ENCODE measurements at places on chromosomes 5 and 9.

- DNase-seq: no peak
Measured at GRCh38 chr9:34413231-34413852, 36.6 kb upstream of the MYORG start.

GRCh38 chr9:126497660-126498275 is 116.0 kb upstream of the LMX1B start:
- DNase-seq: no peak

DNA sequence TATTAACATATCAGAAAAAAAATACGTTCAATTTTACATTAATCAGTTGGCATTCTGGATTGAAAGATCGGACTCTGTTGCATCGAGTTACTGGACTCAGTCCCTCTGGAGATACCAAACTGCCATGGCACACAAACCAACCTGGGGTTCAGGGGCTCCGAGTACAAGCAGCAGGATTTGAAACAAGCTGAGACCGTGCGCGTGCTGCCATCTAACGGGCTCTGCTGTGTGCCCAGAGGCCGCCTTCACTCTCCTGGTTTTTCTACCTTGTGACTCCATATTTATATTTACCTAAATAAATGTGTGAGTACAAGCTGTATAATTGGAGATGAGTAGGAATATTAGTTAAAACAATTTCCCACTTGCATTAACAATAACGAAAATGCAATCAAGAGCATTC is 48.2 kb downstream of the ANXA1 start:
- DNase-seq: no peak

GRCh38 chr9:124454791-124455443 is 4.7 kb downstream of the ADGRD2 start:
- DNase-seq: no peak

GRCh38 chr5:82054004-82054710 is 82.3 kb downstream of the ATG10 start:
- no peak for DNase-seq

DNA sequence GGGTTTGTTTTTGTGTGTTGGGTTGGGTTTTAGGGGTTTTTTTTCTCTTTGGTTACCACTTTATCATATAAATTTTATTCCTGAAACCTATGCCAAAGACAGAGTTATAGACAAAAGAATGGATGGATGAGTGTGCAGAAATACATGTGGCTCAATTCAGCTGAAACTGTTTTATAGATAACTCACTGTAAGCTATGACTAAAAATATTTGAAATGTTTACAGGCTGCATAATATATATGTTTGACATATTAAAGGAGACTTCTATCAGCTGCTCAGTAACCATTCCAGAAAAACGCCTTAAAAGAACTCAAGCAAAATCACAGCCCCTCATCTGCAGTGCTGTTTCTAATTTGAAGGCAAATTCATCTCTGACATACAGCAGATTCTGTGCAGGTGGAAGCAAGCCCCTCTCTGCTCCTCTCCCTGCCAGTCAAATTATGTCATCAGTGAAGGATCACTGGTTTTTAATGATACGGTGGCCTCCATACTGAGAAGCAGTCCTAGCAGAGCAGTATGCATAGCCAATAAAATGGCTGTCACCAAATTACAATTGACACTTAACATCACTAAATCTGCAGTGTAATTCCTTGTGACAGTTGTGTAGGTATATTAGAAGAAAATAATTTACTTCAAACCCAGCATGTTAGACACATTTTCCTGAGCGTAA is 301.6 kb downstream of the NR2F1-AS1 start:
- no peak for DNase-seq

DNA sequence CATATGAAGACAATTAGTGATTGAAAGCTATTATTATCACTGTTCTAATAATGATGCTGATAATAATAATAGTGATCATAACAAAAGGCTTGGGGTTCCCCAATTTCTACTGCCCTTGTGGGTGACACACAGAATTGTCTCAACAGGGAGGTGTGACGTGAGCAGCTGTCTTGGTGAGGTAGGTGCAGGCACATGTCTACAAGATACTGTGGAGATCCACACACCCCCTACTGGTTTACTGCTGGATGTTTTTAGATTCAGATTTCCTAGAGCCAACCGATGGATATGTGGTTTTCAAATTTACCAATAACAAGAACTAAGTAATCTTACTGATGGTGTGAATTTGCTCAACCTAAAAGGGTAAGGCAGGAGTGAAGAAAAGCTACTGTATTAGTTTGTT is 139.0 kb downstream of the TARS1 start:
- DNase-seq: no peak

DNA sequence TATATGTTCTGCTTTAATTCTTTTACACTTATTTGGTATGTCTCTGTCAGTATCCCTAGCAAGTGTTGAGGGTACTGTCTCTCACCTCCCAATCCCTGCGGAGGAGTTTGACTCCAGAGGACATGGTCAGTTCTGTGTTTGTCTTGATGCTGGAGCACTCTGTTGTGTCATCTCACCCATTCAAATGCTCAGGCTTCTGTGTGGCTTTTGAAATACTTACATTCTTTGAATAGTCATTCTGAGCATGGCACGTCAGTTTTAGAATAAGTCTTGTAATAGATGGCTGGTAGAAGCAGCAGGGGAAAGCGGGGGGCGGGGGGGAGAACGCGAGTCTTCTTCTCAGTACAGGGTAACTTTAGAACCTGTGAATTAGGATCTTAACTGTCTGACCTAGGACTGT is 12.3 kb downstream of the MAST4 start:
- DNase-seq: no peak

DNA sequence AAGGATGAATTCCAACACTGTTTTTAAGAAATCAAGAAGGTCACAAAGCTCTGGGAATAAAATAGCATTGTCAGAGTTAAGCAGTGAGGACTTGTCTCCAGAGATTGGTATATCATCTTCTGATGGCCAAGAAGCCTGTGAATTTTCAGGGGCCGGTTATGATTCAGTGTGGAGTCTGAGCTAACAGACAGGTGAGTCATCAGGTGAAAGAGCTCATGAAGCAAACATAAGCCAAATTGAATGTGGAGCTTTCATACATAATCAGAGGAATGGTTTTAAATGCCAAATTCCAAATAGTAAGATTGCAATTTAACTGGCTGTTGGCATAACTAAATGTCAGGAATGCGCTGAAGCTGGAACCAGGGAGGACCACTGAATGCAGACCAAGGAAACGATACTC is 494.2 kb downstream of the MTRR start:
- DNase-seq: no peak

DNA sequence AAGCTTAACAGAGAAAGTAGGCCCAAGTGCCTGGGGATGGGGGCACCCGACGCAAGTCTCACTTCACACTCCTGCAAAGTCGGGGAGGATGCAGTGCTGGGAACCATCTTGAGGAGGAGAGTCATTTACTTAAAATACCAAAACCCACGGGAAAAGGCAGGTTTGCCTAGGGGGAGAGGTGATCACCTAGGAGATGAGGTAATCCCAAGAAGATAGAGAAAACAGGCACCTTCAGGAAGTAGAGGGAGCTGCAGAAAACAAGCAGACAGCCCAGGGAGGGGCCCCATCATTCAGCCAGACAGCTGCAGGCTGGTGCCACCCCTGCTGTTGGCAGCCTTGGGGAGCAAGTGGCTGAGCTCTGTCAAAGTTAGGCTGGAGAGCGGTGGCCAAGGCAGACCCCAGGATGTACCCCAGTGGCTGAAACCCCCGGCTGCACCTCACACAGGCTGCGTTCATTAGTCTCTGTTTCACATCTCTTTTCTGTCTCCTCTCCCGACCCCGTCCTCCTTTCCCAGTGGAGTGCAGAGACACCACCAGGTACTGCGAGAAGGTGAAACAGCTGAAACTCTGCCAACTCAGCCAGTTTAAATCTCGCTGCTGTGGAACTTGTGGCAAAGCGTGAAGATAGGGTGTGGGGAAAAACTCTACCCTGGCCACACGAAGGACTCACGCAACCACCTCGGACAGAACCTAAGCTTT is 124.9 kb downstream of the SAXO1 start:
- no peak for DNase-seq

- DNase-seq: no peak
Measured at GRCh38 chr9:87812375-87813118, 70.1 kb upstream of the SPATA31E1 start.
